Smooth muscle cell of the pulmonary artery (primary cell): ENCODE measurements at places on chromosomes 12 and 14. TPM values are rescaled to one million over a fixed set of nuclear protein-coding genes. Genes with fewer than 3 reads are reported as not detected.

SYCP3 gene
- total RNA-seq, result 0.07 and 0.33 TPM in 2 replicates

CCDC177 gene
- total RNA-seq, result not detected in 2 replicates

ENDOU gene
- total RNA-seq, result 0.40 and 0.52 TPM in 2 replicates

RTL1 gene
- not detected in 2 replicates for total RNA-seq

MYO1H gene
- total RNA-seq, result not detected in 2 replicates

IFT81 gene
- total RNA-seq, result 13.7 and 15.2 TPM in 2 replicates

PRKD1 gene
- total RNA-seq, result 15.4 and 40.5 TPM in 2 replicates

C12orf56 gene
- 0.20 and 0.40 TPM in 2 replicates for total RNA-seq

BATF gene
- total RNA-seq, result 0.26 TPM in 1 of 2 replicates, not detected in the other

ACIN1 gene
- 67.6 and 71.1 TPM in 2 replicates for total RNA-seq

PTPRR gene
- 0.78 and 0.92 TPM in 2 replicates for total RNA-seq

C12orf50 gene
- total RNA-seq, result not detected in 2 replicates

GLIPR1L1 gene
- not detected in 2 replicates for total RNA-seq

TAS2R8 gene
- not detected in 2 replicates for total RNA-seq

TMEM117 gene
- total RNA-seq, result 9.8 and 10.2 TPM in 2 replicates

PLA2G1B gene
- total RNA-seq, result not detected in 2 replicates

GPX2 gene
- total RNA-seq, result not detected in 2 replicates

CLEC6A gene
- not detected in 2 replicates for total RNA-seq

CFAP73 gene
- not detected in 2 replicates for total RNA-seq

INHBC gene
- not detected in 2 replicates for total RNA-seq

VWF gene
- 0.92 and 1.2 TPM in 2 replicates for total RNA-seq
